ENCODE measurements at places on chromosomes 1 and 21.

GRCh38 chr1:172540635-172541034 is 7.7 kb downstream of the SUCO start:
- no peak for DNase-seq

GRCh38 chr1:236751385-236751784 is 43.7 kb upstream of the MTR start:
- DNase-seq, result no peak

GRCh38 chr21:28614791-28615190 is 377.9 kb downstream of the LTN1 start:
- no peak for DNase-seq

DNA sequence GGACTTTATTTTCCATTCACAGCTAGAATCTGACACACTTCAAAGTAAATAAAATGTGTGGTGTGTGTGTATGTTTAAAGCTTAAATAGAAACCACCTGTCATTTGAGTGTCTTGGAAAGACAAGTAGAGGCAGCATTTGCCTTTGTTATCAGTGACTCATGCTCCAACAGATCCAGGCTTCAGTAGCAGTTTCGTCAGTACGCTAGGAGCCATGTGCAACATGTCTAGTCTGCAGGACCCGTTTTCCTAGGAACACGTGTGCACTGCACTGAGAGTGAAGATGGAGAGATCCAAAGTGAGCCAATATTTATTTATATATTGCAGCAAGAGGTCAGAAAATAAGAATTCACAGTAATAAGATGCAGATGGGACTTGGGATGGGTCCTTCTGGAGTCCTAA is 41.8 kb downstream of the SGIP1 start:
- no peak for DNase-seq

GRCh38 chr1:47436979-47437446 is 831 bp upstream of the FOXD2 start:
- no peak for DNase-seq

- no peak for DNase-seq
These were observed at the start of gene CAMTA1 for GRCh38 chr1:6785318-6785727. CAMTA1 (plus strand) TSS chr1:6785454; CDS start chr1:6785531, 77 bp downstream.

DNA sequence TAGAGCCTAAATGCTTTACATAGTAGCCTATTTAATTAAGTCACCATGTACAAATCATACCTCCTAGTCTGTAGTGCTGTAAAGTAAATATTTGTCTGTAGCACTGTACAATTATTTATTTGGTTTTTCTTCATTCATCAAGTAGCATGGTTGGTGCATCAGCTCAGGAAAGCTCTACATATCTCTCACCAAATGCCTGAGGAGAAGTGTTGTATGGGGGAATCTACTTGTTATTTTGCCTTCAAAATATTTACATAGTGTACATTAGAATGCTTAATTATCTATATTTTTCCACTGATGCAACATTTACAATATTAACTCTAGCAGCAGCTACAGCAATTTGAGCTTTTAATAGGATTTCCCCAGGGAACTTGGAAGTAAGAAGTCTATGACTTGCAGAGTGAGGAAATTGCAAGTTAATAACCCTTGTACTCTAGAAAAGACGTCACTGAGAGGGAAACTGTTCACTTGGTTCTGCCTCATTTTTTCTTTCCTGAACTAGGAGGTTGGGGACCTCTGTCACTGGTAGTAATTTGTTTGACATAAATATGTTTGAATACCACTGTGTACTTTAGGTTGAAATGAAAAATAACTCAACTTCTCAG is 207.4 kb downstream of the PDE4B start:
- no peak for DNase-seq

DNA sequence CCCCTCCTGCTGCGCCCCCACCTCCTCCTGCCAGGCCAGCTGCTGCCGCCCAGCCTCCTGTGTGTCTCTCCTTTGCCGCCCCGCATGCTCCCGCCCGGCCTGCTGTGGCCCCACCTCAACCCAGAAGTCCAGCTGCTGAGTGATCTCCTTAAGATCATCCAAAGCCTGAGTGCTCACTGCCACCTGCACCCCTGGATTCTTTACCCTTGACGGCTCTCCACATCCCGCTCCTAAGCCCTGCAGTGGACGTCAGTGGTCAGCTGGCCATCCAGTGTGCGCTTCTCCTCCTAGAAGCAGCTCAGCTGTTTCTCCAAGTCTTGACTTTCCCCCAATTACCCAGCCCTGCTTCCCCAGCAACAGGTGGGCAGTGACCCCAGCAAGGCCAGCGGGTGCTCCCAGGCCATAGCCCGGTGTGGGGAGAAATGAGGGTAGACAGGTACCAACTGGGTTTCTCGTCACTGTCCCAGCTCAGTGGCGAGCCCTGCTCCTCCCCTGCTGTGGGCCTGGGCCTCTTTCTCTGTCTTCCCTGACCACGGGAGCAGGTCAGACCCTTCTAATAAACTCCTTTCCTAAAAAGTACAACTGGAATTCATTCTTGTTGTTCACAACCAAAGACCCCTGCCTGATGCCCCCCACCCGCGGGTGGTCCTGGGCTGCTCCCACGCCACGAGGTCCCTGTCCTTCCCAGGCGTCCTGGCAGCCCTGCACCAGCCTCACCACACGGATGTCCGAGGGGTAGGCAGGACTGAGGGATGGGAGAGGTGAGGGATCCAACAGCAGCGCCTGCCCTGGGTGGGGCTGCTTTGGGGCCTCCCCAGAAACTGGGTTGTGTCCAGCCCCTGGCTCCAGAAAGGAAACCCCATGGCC is 1.4 kb downstream of the KRTAP10-7 start:
- DNase-seq, result no peak

GRCh38 chr21:46126309-46127238 is 28.7 kb downstream of the COL6A2 start:
- no peak for DNase-seq

- no peak for DNase-seq
These were observed at the start of gene GLMP for GRCh38 chr1:156295391-156295947. GLMP (minus strand) TSS chr1:156295679; CDS start chr1:156295645, 34 bp downstream.

DNA sequence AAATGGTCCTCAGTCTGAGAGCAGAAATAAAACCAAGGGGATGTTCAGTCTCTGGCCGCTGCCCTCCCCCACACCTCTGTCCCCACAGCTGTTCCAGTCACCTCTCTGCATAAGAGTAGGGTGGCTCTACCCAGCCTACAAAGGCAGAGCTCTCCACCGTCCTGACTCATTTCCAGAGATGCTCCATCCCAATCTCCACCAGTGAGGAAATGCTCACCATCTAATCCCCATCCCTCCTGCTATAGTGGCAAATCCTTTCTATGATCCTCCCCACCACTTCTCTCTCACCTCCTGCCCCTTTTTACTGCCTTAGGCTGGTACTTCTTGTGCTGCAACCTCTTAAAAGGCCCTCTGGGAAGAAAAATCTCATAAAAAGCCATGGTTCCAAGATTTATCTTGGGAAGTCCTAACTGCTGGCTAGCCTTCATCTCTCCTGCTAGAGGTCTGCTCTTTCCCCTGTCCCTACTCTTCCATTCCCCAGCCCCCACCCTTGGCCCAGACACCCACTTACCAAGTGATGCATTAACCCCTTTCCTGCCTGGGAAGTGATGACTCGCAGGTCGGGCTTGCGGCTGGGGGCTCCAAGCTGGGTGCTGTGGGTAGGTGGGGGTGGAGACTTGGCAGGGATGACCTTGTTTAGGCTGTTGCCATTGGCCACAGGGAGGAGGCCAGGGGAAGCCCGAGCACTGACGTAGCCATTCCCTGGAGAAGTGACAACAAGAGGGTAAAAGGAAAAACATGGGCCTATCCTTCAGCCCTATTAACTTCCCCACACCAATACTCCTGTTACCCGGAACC is 23.9 kb downstream of the MEF2D start:
- no peak for DNase-seq

DNA sequence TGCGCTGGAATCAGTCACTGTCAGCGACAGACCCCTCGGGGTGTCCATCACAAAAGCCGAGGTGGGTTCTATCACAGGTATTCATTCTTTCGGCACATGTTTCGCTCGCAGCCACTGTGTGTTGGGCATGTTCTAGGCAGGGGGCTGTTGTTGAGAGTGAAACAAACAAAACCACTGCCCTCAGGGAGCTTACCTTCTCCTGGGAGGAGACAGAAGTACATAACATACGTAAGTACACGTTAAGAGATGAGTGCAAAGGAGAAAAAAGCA is 6.6 kb downstream of the ATF3 start:
- no peak for DNase-seq

DNA sequence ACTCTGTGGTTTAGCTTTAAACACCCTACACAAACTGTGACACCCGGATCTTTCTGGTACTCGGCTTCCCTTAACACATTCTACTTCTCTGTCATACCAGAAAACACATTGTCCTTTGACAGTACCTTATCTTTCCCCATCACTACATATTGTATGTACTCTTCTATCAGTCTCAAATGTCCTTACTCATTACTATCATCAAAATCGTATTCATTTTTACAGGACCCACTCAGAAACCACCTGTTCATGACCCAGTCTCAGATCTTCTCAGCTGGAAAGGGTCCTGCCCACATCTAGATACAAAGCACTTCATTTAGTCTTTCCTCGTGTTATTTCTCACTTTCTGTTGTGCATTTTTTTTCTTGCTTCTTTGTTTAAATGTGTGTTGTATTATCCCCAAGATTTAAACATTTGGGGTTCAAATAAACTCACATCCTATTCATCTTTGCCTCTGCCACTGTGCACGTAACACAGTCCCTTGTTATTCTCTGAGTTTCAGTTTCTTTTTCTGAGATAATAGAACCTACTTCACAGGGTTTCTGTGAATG is 27.7 kb downstream of the CD34 start:
- DNase-seq, result no peak

GRCh38 chr1:227306689-227307088 is 11.6 kb downstream of the CDC42BPA start:
- DNase-seq, result no peak

DNA sequence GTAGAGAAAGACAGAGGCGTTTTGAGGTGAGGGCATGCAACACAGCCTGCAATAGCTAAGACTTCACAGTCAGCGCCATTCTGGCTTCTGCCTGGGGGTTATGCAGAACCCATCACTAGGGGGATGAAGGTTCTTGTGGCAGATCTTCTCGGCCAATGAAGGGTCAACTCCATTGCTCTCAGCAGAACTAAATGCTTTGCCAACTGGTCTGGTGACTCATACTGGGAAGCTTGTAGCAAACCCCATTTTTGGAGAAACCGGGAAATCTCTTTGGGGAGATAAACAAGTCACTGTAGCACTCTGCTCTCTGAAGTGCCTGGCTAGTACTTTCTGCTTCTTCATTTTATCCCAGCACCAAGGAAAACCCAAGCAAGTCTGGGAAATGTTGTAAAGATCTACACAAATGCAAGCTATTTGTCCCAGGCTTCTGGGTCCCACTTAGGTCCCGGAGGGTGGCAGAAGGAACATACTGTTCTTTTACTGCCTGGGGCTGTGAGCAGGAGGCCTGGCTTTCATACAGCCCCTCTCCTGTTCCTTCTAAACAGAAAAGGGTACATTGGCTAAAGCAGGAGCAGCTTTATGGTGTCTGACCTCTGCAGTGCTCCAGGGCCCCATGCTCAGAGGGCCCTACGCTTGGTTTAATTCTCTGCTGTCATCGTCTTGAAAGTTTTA is 28.8 kb downstream of the SHISA4 start:
- no peak for DNase-seq

GRCh38 chr21:35579520-35580293 is 480.6 kb downstream of the SETD4 start:
- DNase-seq, result no peak

GRCh38 chr1:44821240-44821715 is 13.0 kb downstream of the BTBD19 start:
- DNase-seq, result no peak

DNA sequence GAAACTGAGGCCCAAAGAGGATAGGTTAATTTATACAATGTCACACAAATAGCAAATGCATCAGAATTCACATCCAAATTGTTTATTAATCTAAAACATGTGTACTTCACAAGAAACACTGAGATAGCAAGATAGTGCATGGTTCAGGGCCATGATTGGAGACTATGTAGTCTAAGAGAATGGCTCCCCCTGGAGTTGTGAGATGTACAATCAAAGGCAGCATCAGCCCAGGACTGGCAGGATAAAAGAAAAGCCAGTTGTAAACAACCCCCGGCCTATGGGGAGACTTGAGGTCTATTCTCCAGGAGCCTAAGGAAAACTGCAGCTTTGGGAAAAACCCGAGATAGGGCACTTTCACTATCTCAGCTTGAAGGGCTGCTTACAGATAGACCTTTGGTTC is 511.0 kb downstream of the OMA1 start:
- DNase-seq, result no peak

GRCh38 chr1:221669441-221669840 is 72.4 kb downstream of the DUSP10 start:
- no peak for DNase-seq

DNA sequence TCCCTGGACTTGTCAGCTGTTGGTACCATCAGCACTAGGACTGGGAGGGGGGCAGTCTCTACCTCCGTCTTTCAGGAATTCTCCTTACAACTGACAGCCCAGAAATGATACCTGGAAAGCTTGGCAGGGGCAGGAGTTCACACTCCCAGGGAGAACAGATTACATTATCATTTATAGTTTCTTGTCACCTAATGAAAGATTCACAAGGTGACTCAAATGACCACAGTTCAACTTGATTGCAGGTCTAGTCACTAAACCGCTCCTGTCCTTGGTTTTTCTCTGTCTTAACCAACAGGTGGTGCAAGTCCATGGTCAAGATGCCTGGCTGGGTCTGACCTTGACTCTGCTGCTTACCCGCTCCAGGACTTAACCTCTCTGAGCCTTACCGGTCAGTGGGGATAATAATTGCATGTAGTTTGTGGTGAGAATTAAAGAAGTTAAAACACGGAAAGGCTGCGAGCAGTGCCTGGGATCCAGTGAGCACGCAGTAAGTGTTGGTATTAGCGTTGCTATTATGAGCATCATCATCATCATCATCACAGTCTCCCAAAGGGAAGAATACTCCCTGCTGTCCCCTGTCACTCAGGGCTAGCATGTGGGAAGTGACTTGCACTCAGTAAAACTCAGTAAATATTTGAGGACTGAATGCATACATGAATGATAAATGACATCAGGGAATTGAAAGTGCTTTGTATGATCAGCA is 125.3 kb upstream of the CD34 start:
- DNase-seq, result no peak

DNA sequence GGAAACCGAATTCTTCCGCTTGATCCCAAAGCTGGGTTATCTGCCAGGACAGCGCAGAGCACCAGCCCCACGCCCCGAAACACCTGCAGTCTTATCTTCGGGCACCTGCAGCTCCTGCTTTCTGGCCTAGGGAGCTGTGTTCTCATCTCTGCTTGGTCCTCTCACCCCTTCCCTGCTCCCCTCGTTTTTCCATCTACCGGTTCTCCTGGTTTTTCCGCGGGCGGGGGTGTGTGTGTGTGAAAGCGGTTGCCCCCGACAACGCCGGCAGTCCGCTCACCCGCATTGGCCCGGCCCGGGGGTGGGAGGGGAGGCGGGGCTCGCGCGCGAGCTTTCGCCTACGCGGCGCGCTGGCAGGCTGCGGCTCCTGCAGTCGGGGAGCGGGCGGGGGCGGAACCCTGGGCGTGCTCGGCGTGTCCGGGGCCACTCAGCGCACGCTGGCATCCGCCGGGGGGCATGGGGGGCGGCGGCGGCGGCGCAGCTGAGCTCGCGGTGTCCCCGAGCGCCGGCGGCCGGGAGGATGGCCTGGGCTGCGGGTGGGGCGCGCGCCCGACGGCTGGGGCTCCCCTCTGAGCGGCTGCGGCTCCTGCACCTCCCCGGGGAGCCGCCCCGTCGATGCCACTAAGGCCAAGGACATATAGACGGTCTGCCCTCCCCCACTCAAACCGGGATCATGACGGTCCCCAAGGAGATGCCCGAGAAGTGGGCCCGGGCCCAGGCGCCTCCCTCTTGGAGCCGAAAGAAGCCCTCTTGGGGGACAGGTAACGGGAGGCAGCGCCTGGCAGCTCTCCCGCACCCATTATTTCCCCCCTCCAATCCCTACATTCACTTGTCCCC is 3.2 kb downstream of the ATP8B2 start:
- no peak for DNase-seq

GRCh38 chr1:222054416-222054815 is 312.5 kb upstream of the DUSP10 start:
- no peak for DNase-seq
